Activated T-helper 1 cell treated with anti-CD3 and anti-CD28 coated beads, Interleukin-12 subunit alpha, Interleukin-12 subunit beta, Interleukin-2, Interleukin-4 antibody, amounts not matched to agents 30 ng/mL and 10 ng/mL and 1 ng/mL, durations not matched to agents 14 hours and 24 hours and 36 hours (primary cell): ENCODE measurements at places on chromosomes 4 and X. TPM values are rescaled to one million over a fixed set of nuclear protein-coding genes. Genes with fewer than 3 reads are reported as not detected.
A peak's percentile ranks its signal among the peaks of the same experiment; 100 is the strongest.

Gene PAGE1
- total RNA-seq = not detected in 2 replicates

DNA sequence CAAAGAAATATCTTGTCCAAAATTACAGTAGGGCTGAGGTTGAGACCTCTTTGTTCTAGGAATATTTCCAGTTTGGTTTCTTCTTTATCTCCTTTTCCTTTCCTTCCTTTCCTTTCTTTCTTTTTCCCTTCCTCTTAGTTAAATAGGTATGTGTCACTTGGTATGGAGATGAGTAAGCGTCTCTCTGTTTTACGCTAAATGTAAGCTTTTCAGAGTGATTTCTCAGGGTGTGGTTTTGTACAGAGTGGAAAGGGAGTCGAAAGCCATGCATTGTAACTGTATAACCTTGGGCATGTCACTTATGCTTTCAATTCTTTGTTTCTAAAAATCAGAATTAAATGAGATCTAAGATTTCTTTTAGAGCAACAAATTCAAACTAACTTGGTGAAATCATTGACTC, 54.8 kb downstream of the TLL1 start:
- no peak overlapping the region for H3K4me3 ChIP-seq
- H3K4me1 ChIP-seq = no peaks in the 10 kb centered on the region
- DNase-seq = no peak

DNA sequence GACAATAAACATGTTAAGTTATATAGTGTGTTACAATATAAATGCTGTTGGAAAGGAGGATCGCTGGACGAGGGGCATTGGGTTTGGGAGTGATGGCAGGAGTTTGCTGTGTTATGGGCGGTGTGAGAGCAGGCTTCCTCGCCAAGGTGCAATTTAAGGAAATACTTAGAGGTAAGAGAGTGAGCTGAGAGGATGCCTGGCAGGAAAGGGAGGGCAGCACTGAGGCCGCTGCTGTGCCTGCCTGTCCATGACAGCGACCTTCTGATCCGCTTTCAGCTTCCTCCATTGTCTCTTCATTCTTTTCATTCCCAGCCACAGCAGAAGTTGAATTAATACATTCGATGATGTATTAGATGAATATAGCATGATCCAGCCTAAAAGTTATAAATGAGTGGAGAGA, 41.2 kb upstream of the TBC1D14 start:
- no peaks in the 10 kb centered on the region for H3K27me3 ChIP-seq
- no peaks in the 10 kb centered on the region for H3K4me1 ChIP-seq
- H3K27ac ChIP-seq = no peak overlapping the region
- no peak for DNase-seq

Gene SLC16A2
- total RNA-seq = 0.08 and 0.20 TPM in 2 replicates

Gene NHSL2
- 0.10 and 0.36 TPM in 2 replicates for total RNA-seq

GRCh38 chr4:34861666-34862065, 1382.6 kb downstream of the ARAP2 start:
- H3K4me1 ChIP-seq = no peaks in the 10 kb centered on the region
- DNase-seq = no peak
- no peak overlapping the region for H3K4me3 ChIP-seq
- H3K36me3 ChIP-seq = no peaks in the 10 kb centered on the region
- no peak overlapping the region for H3K27ac ChIP-seq
- no peaks in the 10 kb centered on the region for H3K27me3 ChIP-seq

Gene CLGN
- not detected in 2 replicates for total RNA-seq

Gene POLN
- total RNA-seq = 2.1 and 3.5 TPM in 2 replicates

GRCh38 chr4:110681381-110681780, 58.5 kb upstream of the PITX2 start:
- H3K4me3 ChIP-seq = no peak overlapping the region
- no peaks in the 10 kb centered on the region for H3K27me3 ChIP-seq
- H3K4me1 ChIP-seq = no peaks in the 10 kb centered on the region

DNA sequence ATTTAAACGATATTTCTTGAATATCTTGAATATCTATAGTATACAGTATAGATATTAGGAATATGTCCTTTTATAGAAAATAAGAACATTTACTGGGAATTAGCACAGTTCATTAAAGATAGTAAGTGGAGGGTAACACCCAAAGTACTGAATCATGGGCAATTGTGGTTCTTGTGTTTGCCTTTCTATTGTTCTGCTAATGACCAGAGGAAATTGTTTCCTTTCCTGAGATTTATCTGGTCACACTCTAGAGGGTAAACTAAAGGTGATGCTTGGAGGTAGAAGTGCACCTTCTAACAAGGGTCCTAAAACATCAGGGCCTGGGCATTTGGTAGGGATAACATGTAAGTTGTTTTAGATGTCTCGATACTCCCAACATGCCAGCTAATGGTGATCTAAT, 241.3 kb upstream of the SFRP2 start:
- H3K4me3 ChIP-seq = no peak overlapping the region
- no peaks in the 10 kb centered on the region for H3K27me3 ChIP-seq

DNA sequence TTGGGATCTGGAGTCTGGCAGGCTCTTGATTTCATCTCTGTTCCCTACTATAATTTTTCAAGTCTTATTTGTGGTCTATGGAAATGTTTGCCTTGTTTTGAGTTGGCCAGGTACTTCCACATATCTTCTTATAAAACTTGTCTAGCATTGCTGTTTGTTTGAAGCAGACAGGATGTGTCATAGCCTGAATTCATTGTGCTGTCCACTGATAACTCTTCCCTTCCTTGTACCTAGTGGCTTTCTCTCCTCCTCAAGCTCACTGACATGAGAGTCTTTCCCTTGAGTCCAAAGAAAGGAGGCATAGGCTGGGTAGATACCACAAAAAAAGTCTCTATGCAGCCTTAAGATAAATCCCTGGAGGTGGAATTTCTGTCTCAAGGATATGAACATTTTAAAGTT, 59.2 kb upstream of the FAM241A start:
- no peaks in the 10 kb centered on the region for H3K4me1 ChIP-seq
- no peak overlapping the region for H3K27ac ChIP-seq
- DNase-seq = no peak
- H3K27me3 ChIP-seq = peaks cover 11% of the 10 kb centered on the region

Gene PHOX2B
- total RNA-seq = not detected in 2 replicates

DNA sequence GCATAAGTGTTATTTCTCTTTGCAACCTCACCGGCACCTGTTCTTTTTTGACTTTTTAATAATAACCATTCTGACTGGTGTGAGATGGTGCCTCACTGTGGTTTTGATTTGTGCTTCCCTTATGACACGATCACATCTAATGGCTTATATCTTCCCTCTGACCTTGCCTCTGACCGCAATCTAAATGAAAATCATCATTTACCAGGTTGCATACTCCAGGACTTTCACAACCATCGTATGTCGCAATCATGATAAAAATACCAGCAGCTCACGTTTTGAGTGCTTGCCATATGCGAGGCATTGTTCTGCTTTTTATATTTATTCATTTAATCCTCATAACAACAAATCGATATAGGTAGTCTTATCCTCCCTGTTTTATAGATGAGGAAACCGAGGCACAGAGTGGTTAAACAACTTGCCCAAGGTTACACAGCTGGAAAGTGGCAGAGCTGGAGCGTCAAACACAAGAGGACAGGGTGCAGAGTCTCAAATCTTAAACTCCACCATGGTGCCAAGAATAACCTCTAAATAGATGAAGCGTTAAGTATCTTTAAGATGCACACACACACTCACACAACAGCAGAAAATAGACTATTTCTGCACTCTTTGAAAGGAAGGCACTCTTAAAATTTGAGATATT, 102.2 kb downstream of the SEL1L3 start:
- H3K27me3 ChIP-seq = no peaks in the 10 kb centered on the region
- no peaks in the 10 kb centered on the region for H3K4me1 ChIP-seq
- H3K36me3 ChIP-seq = peaks cover 49% of the 10 kb centered on the region

DNA sequence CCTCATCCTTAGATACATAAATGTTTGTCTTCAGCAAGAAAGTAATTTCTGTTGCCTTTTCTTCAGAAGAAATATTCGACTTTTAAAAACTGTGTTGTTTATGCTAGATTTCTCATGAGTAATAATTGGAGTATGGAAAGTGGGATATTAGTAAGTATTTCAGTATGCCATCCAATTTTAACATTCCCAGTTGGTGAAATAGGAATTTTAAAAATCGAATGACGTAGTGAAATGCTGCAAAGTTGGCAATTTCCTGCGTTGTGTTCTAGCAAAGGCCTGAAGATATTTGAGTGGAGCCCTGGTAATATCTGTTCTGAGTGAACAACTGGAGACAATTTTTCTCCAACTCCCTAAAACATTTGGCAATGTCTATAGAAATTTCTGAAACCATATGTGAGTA, 190.1 kb downstream of the ZNF330 start:
- DNase-seq = no peak
- no peak overlapping the region for H3K27ac ChIP-seq
- H3K4me1 ChIP-seq = no peaks in the 10 kb centered on the region
- H3K36me3 ChIP-seq = no peaks in the 10 kb centered on the region

GRCh38 chr4:102345795-102346100, 466 bp upstream of the SLC39A8 start:
- H3K4me1 ChIP-seq = peaks cover 44% of the 10 kb centered on the region
- H3K4me3 ChIP-seq = peak overlapping the region; percentile 83
- H3K27me3 ChIP-seq = peaks cover 5% of the 10 kb centered on the region
- H3K27ac ChIP-seq = peak overlapping the region; percentile 98

Gene HGFAC
- total RNA-seq = not detected in 2 replicates

Gene HHIP
- total RNA-seq = not detected in 2 replicates

- no peaks in the 10 kb centered on the region for H3K4me1 ChIP-seq
- no peak overlapping the region for H3K27ac ChIP-seq
- no peaks in the 10 kb centered on the region for H3K36me3 ChIP-seq
- no peaks in the 10 kb centered on the region for H3K27me3 ChIP-seq
Measured at GRCh38 chr4:1502976-1503375, 96.7 kb upstream of the NKX1-1 start.

- no peak overlapping the region for H3K4me3 ChIP-seq
- no peaks in the 10 kb centered on the region for H3K36me3 ChIP-seq
- H3K4me1 ChIP-seq = no peaks in the 10 kb centered on the region
- peaks cover 2% of the 10 kb centered on the region for H3K27me3 ChIP-seq
- DNase-seq = no peak
Measured at GRCh38 chr4:140856621-140857062, 100.5 kb upstream of the TBC1D9 start.

GRCh38 chrX:148574237-148574973, 74.0 kb downstream of the AFF2 start:
- H3K27ac ChIP-seq = no peak overlapping the region
- H3K4me3 ChIP-seq = no peak overlapping the region
- no peak for DNase-seq
- H3K36me3 ChIP-seq = no peaks in the 10 kb centered on the region

GRCh38 chr4:25310066-25310802, 2.3 kb upstream of the ZCCHC4 start:
- peaks cover 3% of the 10 kb centered on the region for H3K27me3 ChIP-seq
- no peak overlapping the region for H3K27ac ChIP-seq
- H3K4me1 ChIP-seq = peaks cover 34% of the 10 kb centered on the region
- H3K4me3 ChIP-seq = no peak overlapping the region
- no peak for DNase-seq
- H3K36me3 ChIP-seq = peaks cover 2% of the 10 kb centered on the region
